Coronary artery (tissue), 2 donors: ENCODE measurements at places on chromosomes 1 and 21.

DNA sequence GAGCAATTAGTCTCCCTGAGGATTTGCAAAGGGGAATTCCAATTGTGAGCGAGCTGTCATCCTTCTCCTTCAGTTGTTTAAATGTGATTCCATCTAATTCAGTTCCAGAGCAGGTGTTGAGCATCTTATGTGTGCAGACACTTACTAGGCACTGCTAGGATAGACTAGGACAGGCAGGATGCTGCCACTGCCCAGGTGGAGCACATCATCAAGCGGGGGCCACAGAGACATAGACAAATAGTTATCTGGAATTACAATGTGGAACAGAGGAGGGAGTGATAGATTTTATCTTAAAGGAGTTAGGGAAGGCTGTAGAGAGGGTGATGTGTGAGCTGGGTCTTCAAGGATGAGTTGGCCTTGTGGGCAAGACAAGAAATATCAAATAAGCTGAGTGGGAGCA lies 55.9 kb downstream of the CDC7 start:
- no peak for DNase-seq

DNA sequence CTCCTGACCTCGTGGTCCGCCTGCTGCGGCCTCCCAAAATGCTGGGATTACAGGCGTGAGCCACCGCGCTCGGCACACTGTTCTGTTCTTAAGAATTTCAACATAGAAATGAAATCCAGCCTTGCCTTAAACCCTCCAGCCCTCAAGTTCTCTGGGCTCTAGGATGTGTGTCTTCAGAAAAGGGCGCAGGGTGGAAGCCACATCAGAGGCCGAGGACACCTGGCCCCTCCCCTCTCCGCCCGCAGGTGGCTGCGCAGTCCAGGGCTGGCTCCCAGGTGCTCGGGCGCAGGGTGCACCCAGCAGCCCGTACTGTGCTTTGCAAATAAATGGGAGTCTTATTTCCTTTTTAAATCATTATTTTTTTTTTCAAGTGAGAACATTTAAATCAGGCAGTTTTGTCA lies 2.0 kb upstream of the C1orf174 start:
- no peak for DNase-seq

- peak; percentile 38 for DNase-seq
Measured at GRCh38 chr1:30313584-30313983, 409.8 kb downstream of the MATN1 start.

DNA sequence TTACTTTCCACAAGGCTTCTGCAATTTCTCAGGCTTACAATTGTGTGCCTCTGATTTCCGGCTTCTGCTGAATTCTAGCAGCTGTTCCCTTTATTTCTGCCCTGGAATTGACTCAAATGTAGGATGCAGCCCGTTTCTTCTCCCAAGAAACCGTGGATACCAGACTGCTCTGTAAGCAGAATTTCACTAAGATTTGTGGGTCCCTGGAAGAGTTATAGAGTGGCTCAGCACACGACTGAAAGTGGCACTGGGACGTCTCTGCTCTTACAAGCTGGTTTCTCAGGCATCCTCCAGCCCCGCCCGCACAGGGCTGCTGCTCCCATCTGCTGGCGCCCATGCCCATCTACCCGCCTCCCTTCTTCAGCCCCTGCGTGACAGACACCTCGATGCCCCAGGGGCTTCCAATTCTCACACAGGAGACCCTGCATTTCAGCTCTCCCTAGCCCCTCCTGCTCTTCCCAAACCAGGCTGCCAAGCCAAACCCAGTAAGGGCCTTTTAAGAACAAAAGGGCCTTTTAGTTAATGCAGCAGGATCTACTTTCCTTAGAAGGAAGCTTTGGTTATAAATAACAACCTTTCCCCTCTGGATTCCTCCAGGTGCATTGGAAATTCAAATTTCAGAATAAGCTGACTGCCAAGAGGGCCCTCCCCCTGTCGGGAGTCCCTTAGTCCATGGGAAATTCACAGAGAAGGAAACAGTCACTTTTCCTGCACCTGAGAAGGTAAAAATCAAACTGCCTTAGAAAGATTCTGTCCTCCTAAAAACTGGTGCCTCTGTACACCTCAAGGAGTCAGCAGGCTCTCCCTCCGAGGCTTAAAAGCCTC lies 45.4 kb upstream of the TENT5B start:
- DNase-seq, result no peak

DNA sequence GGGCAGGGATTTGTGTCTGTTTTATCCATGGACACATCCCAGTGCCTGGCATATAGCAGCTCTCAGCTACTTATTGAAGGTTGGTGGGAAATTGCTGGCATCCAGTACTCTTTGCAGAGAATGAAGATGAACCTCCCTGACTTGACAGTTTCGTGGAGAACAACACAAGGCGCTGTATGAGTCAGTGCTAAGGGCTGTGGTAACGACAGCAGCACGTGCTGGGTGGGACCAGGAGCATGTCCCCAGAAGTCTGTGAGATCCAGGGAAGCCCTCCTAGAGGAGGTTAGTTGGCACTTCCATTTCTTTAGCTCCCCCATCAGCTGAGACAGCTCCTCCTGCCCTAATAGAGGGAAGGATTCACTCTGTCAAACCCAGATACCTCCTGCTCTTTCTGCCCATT lies 25.9 kb upstream of the IL19 start:
- no peak for DNase-seq

- no peak for DNase-seq
Measured at GRCh38 chr1:212437179-212437798, 4.6 kb downstream of the NENF start.
